CD4-positive, alpha-beta T cell treated with Interferon alpha-2 for 1 hour (primary cell): ENCODE measurements at places on chromosomes 13 and 19.

DNA sequence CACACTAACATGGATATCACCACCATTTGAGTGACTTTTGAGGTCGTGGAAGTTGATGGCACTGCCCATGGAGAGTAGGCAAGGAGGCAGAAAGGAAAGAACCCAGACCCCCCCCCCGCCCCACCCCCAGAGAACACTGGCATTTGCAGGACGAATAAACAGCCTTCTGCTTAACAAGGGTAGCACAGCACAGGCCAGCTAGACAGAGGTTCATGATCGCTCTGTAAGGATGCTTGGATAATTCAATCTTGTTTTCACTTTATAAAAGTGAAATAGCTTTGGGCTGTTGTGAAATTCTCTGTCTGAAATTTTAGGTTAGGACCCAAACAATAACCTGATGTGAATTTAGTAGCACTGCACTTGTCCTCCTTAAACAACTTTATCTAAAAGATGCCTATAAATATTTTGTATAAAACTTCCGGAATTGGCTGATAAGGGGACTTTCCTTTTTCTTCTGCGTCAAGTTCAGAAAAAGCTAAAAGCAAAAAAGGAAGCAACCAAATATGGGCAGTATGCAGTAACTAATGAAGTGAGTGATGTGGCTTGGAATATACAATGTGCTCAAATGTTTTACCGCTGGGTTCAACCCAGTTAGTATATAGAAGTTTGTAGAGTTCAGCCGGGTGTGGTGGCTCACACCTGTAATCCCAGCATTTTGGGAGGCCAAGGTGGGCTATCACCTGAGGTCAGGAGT, 163.7 kb downstream of the SHISA2 start:
- peak; percentile 66 for DNase-seq

DNA sequence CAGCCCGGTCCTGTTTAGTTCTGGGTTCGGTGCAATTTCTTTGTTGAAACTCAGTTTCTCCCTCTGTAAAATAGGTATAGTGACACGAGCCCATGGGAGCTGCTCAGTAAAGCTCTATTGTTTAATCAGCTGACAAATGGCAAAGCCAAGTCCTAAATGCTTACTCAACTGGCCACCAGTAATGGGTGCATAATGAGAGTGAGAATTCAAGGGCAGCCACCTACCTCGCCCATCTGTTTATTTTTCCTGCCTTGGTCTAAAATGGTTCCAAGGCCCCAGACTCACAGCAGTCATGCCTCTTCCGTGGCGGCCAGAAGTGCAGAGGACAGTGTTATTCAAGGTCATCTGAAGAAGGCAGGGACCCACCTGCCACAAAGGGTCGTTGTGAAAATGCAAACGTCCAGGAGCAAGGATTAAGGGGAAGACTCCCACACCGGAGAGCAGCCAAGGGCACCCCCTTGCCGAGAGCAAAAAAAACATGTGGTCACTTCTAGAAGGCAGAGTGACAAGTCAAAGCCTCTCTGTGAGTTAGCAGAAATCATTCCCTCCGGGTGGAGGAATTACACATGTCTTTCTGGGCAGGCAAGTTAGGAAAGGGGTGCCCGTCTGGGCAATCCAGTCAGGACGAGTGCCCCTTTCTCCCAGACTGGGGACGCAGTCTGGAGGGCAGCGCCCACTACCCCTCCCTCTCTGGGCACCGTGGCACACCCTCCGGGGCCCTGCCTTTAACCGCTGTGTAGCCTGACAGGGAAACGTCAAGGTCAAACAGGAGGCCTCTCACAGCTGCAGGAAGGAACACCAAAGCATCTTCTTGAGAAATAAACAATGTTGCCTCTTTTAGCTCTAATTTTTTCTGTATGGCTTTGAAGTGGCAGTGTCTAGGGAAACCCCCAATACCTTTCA, 186.2 kb downstream of the FOXO1 start:
- no peak for DNase-seq

GRCh38 chr19:10760273-10760944, 42.5 kb downstream of the DNM2 start:
- DNase-seq: no peak

DNA sequence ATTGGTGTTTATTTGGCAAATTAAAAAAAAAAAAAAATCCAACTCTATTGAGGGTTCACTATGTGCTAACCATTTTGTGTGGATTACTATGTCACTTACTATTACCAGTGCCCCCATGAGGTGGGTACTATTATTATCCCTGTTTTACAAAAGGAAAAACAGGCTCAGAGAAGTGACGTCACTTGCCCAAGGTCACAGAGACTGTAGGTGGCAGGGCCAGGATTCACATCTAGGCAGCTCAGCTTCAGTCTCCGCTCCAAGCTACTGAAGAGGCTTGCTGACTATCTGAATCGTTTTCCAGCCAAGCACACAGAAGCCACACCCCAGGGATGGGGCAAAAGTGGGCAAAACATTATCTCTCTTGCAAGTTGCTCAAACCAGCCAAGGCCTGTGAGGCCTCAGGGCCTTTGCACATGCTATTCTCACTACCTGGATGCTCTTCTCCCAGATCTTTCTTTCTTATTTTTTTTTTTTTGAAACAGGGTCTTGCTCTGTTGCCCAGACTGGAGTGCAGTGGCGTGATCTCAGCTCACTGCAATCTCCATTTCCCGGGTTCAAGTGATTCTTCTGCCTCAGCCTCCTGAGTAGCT, 4.8 kb upstream of the ANGPTL8 start:
- no peak for DNase-seq

DNA sequence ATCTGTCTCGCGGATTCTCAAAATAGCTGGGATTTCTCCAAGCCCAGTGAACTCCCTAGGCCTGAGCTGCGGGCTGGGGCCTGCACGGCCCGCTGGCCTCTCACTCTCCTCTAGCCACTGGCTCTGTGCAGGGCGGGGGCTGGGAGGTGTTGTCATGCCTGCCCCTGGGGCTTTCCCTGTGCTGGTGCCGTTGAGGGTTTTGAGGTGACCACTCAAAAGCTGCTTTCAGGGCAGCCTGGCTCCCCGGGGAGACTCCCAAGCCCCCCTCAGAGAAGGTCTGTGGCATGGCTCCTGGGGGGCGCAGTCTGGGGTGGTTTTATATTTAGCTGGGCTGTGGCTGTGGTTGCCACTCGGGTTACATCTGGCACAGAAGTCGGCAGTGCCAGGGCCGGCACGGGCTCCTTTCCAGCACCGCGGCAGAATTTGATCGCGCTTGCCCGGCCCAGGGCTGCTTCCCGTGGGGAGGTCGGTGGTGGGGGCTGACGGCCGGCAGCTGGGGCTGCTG, 10.0 kb downstream of the NDUFB7 start:
- DNase-seq: peak; percentile 29

- no peak for DNase-seq
Observed at GRCh38 chr19:44927746-44928145, 13.3 kb downstream of the APOC1 start.

DNA sequence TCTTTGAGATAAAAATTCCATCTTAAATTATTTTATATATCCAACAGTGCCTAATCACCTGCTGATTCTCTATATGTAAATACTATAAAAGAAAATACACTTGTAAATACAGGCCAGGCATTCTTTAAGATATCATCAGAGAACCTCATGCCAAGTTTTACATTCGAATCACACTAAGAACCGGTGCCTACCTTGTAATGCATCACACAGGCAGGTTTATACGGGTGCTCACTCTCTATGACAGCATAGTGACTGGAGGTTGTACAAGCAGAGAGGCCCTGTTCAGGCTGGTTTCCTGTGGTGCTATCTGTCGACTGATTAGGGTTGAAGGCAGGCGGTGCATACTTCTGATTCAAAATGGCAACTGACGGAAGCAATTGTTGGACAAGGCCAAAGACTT, 141.3 kb upstream of the FBXL3 start:
- no peak for DNase-seq

DNA sequence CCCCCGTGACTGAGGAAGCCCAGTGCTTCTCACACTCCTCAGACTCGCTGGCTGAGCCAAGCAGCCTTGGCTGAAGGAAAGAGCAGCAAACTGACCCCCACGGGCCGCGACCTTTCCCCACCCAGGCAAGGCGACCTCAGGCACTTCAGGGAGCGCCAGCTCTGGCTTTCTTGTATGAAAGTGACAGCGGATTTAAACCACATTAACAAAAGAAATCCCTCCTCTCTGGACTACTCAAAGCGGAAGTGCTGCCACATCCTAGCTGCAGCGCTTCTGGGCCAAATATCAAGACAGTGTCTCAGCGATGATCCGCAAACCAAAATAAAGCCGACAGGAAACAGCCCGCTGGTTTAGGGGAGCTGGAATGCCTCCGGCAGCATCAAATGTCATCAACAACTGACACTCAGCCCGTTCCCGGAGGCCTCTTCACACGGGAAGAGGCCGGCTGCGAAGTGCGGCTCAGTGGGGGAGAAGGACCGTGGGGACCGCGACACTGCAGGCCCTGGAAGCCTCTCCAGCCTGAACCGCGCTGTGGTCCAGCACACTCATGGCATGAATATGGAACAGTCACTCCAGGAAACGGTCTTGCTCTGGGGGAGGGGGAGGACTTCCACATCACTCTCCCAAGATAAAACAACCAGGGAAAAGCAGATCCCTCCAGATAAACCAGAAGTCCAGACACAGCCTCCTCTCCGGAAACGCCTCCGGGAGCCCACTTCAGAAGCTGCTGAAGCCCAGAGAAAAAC, 1.4 kb downstream of the RASA3 start:
- peak; percentile 39 for DNase-seq

DNA sequence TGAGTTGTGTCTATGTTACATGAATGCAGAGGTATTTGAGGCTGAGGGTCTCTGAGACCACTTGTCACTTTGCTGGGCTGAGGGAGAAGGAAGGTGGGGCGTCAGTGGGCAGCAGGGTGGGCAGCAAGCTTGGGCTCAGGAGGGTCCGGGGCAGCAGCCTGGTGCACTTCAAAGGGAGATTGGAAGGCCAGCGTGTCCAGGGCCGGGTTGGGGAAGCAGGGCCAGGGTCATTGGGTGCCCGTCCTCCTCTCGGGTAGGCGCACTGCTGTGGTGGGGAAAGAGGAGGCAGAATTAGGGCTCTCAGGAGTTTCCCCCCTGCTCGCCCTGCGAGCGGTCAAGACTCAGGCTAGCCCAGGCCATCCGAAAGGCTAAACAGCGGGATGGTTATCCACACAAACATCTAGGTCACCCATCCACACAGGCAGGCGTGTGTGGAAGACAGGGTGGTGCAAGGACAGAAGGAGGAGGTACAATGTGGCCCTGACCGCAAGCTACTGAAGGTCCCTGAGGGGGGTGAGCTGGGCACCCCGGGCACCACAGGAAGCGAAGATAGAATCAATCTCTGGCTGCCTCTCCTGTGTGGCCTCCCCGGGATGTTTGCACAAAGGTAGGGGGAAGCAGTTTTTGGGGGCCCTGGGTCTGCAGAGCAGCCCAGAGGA, 37.7 kb downstream of the MYO9B start:
- no peak for DNase-seq

DNA sequence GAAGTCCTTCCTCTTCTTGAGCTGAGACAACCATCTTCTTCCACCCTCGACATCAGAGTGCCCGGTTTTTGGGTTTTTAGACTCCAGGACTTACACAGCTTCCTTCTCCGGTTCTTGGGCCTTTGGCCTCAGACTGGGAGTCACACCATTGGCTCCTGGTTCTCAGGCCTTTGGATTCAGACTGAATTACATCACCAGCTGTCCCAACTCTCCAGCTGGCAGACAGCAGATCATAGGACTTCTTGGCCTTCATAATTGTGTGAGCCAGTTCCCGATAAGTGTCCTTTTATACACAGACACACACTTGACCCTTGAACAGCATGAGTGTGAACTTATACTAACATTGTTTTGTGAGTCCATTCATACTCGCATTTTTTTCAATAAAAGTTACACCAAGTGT, 166.0 kb upstream of the UBL3 start:
- no peak for DNase-seq

GRCh38 chr19:30739394-30739793, 367.2 kb downstream of the ZNF536 start:
- DNase-seq: no peak
